ENCODE measurements at places on chromosomes 5 and 9. TPM values are rescaled to one million over a fixed set of nuclear protein-coding genes. Genes with fewer than 3 reads are reported as not detected.
A peak's percentile ranks its signal among the peaks of the same experiment; 100 is the strongest.

The NDOR1 gene
- 28.8 TPM for total RNA-seq

- DNase-seq = peak; percentile 62
Measured at GRCh38 chr5:135944967-135945560, 9.7 kb downstream of the LECT2 start.

- no peak for DNase-seq
Measured at GRCh38 chr9:106922026-106922425, 59.1 kb downstream of the ZNF462 start.

The DYNC2I2 gene
- 263 TPM for total RNA-seq

GRCh38 chr9:122286764-122287163 is 22.1 kb downstream of the MRRF start:
- DNase-seq = no peak

The ZDHHC11B gene
- not detected for total RNA-seq

The FBXW5 gene
- 125 TPM for total RNA-seq

The TMEM171 gene
- total RNA-seq = 7.8 TPM

GRCh38 chr9:89662718-89663613 is 58.2 kb downstream of the GADD45G start:
- DNase-seq = no peak

GRCh38 chr9:31210978-31211570 is 1173.4 kb upstream of the ACO1 start:
- no peak for DNase-seq

The CDH12 gene
- not detected for total RNA-seq

The SLC4A9 gene
- 0.20 TPM for total RNA-seq

DNA sequence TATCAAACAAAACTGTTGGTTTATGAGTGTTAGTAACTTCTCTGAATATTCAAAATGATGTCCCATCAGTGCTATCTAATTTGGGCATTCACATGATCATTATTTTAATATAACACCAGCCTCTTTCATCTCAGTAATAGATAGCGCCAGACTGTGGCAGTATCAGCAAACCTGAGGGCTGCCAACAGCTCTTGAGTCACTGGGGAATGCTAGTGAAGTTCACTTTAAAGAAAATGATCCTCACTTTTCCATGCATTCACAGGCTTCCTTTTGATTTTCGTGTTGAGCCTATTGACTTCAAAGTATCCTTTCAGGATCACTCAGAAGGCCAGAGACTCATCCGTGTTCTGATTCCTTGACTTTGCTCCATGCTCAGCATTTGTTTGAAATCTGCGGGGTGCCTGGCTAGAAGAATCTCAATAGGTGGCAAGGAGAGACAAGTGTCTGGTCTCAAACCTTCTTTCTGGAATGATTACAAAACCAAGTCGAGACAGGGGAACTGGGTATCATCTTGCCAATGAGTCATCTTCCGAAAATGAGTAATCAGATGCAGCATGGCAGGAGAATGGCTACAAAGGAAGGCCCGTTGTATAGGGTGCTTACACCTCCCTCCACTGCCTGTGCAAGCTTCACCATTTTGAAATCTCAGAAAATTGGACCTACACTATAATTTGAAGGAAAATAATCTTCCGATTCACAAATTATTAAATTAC is 509.1 kb downstream of the RASEF start:
- no peak for DNase-seq

- DNase-seq = no peak
Measured at GRCh38 chr5:91121347-91121993, 261.6 kb downstream of the ARRDC3 start.

The PLPP7 gene
- not detected for total RNA-seq

DNA sequence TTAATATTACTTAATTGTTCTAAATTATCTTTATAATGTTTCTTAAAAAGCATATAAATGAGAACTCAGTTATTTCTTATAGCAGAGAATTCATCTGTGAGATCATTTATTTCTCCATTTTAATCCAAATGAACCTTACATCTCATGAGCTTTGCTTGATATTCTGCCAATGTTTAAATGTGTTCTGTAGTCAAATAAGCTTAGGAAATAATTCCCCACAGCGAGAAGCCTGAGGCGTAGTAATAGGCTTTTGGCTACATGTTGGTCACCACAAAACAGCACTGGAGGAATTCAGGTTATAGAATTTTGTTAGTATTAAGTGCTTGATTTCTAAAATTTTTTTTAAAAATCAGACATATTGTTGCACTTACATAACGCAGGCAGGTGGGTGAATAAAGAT is 585.3 kb upstream of the RORB start:
- no peak for DNase-seq

- no peak for DNase-seq
Measured at GRCh38 chr9:71036501-71036900, 84.9 kb downstream of the TRPM3 start.

All from PC-9 (cell line).